ENCODE measurements at places on chromosomes 6 and 20.

GRCh38 chr6:7532232-7532631 is 9.2 kb upstream of the DSP start:
- no peak for DNase-seq

GRCh38 chr20:47551222-47551621 is 49.5 kb downstream of the NCOA3 start:
- no peak for DNase-seq

GRCh38 chr6:119862719-119863118 is 513.2 kb upstream of the MAN1A1 start:
- no peak for DNase-seq

- no peak for DNase-seq
Measured at GRCh38 chr6:110331816-110332215, 26.3 kb downstream of the METTL24 start.

GRCh38 chr6:148027201-148027600 is 315.4 kb upstream of the SASH1 start:
- no peak for DNase-seq

DNA sequence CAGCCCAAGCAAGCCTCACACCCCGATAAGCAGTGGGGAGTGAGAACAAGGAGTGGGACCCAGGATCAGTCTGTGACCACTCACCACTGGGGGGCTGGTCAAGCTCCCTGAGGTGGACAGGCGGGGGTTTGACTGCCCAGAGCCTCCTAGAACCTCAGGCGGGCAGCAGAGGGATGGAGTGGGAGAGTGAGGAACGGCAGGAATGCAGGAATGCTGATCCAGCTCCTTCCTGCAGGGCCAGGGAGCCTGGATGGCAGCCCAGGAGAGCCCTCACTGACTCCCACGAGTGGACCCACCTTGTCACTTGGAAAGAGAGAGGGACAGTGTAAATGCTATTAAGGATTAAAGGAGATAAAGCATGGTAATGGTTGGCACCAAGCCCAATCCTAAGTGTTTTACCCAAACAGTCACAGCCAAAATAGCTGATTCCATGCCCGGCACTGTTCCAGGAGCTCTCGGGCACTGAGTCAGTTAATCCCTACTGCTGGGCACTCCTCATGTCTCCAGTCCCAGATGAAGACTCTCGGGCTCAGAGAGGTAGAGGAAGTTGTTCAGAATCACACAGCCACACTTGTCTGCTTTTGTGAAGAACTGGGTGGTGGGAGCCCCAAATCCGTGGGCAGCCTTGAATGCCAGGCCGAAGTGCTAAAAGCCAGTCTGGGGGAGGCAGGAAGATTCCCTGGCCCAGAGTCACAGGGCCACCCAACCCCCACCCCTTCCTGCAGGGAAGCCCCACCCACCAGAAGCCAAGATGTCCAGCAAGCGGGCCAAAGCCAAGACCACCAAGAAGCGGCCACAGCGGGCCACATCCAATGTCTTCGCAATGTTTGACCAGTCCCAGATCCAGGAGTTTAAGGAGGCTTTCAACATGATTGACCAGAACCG is 3.1 kb downstream of the MYL9 start:
- DNase-seq, result no peak

DNA sequence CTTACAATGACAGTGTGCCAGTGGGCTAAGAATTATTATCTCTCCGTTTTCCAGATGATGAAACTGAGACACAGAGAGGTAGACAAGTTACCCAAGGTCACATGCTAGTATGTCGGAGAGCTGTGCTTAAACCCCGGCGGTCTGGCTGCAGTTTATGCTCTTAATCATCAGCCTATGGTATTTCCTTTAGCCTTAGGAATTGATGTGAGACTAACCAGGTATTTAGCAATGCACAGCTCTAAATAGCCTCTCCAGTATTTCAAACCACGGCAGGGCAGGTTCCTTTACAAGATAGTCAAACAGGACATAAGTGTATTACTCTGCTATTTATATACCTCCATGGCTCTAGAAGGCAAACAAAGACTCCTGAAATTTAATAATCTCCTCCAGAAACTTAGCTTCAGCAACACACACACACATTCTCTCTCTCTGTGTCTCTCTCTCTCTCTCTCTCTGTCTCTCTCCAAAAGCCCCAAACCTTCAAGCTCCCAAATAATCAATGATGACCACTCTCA is 142.0 kb upstream of the ZNF217 start:
- no peak for DNase-seq

DNA sequence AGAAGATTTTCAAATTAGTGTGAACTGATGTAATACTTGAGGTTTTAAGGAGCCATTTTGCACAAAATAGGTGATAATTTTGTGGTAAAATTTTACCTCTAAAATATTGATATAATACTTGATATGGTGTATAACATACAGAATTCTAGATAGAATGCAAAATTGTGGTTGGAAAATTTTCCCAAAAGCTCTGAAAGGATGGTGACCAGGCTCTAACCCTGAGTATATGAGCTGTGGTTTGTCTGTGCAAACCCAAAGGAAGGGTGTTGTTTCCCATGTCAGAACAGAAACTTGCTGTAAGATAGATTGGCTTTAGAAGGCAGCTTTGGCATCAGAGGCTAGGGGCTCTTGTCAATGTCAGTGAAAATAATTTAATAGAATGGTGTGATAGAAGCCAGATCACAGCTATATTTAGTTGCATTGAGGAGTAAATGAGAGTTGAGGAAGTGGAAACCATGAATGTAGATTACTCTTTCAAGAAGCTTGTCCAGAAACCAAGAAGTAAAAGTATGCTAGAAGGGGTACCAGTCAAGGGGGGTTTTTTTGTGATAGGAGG is 257.7 kb downstream of the FARS2 start:
- DNase-seq, result no peak

GRCh38 chr6:19413323-19413722 is 423.8 kb upstream of the ID4 start:
- no peak for DNase-seq

Data from esophagus squamous epithelium (tissue), 5 donors.